Stimulated activated naive CD8-positive, alpha-beta T cell treated with anti-CD3 and anti-CD28 coated beads, Interleukin-15, Interleukin-2, amounts not matched to agents 100 U/mL and 50 U/mL, for 24 hours (primary cell): ENCODE measurements at places on chromosomes 12 and 14.

- no peak for DNase-seq
Observed at GRCh38 chr14:51382506-51382905, 142.5 kb downstream of the TMX1 start.

DNA sequence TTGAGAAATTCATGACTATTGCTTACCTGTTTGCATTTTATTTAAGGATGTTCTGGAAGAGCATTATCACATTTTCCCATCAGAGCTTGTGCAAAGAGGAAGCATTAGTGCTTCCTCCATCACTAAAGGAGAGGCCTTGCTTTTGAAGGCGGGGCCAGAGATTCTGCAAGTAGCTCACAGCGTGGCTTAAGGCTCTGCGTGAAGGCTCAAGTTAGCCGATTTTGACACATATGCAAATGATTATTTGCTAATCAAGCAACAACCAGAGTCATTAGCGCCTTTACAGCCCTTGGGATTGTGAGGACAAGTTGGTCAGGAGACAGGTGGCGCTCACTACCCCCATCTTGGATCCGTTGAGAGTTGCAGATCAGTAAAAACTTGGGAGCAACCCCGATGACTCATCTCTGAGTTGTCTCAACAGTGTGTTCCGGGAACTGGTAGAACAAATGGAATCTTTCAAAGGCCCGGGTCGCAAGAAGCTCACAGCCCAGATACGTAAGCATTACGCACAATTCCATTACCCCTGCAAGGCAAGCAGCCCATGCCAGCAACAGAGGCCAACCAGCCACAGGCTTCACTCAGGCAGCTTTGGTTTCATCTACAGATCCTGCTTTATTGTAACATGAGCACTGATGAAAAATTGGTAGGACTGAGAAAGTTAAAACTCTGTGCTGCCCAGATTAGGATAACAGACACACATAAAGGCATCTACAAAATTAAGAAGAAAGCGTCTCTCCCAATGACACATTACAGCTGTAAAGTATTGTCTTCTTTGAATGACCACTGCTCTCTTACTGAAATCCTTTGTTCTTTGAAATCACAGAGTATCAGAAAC, 34.9 kb upstream of the SPTSSA start:
- no peak for DNase-seq

GRCh38 chr14:104705340-104706047, 16.1 kb downstream of the INF2 start:
- DNase-seq, result no peak

DNA sequence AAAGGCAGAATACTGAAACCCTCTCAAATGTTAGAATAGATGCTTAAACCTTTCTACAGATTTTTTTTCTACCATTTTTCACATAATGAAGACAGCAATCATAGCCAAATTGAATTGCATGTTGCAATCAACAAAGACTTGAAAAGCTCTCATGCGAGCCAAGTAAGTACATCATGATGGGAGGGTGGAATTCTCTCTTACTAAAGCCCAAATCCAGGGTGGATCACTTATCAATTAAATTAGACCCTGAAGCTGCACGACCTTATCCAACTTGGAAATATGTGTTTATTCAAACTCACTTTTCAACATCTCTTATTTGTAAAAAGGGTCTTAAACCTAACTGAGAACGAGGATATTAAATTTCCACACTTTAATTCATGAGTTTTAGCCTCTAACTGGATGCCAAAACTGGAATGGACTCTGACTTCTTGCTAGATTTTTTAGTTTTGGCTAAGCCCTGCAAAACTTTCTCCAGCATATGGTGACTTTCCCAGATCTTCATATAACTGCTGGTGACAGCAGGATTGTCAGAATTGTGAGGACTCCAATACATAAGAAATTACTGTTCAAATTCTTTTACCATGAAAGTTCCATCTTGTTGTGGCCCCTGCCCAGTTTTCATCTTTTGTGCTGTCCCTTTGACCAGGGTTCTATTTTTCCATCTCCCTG, 53.6 kb downstream of the HECTD4 start:
- no peak for DNase-seq

DNA sequence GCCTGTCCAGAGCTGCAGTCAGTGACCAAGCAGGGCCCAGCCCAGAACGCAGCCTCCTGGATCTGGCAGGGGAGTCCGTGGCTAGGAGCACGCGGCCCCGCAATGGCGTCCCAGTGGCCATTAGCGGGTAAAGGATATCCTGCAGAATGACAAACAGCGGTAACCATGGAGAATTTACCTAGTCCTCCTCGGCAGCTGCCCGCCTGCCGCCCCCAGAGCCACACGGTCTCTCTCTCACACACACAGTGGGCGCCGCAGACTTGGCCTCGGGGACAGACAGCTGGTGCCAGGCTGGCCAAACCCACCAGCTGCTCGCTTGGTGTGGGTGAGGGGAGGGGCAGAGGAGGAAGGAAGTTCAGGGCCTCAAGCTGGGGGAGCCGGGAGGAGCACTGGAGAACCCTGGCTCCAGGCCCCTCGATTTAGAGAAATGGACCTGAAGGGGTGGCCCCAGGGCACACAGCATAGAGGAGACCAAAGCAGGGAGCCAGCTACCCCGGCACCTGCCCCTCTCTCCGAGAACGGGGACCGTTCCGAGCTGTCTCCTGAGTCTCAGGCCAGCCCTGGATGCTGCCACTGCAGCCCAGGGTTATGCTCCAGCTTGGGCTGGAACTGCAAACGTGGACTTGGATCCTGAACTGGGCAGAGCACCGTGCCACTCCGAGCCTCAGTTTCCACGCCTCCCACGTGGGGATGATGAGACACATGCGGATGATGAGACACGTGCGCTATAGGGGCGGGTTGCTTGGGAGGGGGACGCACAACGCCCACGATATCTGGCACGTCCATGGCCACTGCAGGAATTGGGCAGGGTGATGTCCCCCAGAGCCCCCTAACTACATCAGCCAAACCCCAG, 3.4 kb downstream of the CDK2AP1 start:
- DNase-seq, result peak; percentile 17
